CD4-positive, alpha-beta T cell treated with Interleukin-21 for 1 hour (primary cell): ENCODE measurements at places on chromosomes 12 and 14.

DNA sequence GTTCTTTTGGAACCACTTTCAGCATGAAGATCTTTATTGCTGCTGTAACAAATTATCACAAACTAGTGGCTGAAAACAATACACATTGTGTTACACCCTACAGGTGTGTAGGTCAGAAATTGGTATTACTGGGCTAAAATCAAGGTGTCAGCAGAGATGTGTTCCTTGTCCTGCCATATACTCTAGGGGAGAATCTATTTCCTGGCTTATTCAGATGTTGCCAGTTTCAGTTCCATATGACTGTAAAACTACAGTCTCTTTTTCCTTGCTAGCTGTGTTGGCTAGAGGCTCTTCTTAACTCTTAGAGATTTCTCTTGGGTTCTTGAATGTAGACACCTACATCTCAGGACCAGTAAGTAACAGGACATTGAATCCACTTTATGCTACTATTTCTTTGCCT is 215.6 kb upstream of the PPFIA2 start:
- no peak for DNase-seq

- DNase-seq, result no peak
Observed at GRCh38 chr12:108832730-108833354, 24.5 kb downstream of the SSH1 start.

- DNase-seq, result no peak
Observed at GRCh38 chr12:1080520-1081223, 89.6 kb downstream of the ERC1 start.

DNA sequence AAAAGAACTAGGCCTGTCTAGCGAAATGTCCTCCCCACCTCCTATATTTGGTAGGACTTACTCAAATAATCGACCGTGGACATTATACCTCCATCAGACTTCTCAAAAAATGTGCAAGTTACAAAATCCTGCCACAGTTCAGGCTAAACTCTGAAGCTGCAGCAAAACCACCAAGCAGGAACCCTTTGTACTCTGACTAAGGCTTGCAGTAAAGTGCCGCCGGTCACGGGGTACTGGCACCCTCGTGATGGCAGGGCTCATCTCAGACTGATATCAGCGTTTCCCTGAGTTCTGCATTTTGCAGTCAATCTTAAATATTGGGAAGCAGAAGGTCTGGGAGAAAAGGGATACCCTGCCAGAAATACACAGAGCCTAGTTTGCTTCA is 17.1 kb downstream of the SLC11A2 start:
- DNase-seq, result peak; percentile 50

DNA sequence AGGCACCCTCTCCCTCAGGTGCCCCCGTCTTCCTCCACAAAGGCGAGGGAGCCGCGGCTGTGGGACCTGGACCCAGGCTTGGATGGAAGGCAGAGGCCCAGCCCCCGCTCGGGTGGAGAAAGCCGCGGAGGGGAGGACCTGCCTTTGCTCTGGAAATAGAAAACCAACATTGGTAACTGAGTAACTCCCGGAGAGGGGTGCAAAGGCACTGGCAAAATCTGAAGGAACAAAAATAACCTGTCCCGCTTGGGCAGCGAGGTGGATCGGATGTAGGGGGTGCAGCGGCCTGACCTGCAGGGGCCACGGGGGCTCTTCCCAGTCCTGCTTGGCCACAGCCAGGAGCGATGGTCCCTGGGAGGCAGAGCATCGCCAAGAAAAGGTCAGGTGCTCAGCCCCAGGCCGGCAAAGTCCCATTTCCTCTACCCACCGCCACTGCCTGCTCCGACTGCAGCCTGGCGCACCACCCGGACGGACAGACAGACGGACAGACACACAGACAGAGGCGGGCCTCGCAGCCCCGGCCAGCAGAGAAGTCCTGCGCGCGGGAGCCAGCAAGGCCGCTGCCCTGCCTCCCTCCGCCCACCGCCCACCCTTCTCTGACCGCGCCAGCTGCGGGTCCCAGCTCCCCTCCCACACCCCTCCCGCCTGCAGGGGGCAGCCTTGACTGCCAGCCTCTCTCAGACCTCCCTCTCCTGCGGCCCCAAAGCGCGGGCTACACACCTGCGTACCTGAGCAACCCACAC is 21.4 kb upstream of the TMEM106C start:
- DNase-seq, result peak; percentile 50

GRCh38 chr12:39378341-39378740 is 64.6 kb downstream of the KIF21A start:
- no peak for DNase-seq

DNA sequence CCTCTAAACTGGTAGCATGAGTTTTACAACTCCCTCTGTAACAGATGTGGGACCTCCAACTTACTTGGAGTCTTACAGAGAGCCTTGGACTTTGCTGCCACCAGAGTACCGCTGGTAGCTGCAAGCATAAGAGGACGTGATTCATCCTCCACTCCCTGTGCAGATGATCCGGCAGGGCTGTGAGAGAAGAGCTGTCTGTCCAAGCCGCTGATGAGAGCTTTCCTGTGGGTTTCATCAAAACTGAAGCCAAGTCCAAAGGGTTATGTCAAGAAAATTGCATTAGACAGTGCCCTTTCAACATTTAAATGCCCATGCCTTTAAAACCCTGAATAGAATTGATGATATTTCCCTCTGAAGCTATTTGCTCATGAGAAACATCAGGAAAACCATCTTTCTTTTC is 85.8 kb downstream of the LLPH start:
- no peak for DNase-seq

DNA sequence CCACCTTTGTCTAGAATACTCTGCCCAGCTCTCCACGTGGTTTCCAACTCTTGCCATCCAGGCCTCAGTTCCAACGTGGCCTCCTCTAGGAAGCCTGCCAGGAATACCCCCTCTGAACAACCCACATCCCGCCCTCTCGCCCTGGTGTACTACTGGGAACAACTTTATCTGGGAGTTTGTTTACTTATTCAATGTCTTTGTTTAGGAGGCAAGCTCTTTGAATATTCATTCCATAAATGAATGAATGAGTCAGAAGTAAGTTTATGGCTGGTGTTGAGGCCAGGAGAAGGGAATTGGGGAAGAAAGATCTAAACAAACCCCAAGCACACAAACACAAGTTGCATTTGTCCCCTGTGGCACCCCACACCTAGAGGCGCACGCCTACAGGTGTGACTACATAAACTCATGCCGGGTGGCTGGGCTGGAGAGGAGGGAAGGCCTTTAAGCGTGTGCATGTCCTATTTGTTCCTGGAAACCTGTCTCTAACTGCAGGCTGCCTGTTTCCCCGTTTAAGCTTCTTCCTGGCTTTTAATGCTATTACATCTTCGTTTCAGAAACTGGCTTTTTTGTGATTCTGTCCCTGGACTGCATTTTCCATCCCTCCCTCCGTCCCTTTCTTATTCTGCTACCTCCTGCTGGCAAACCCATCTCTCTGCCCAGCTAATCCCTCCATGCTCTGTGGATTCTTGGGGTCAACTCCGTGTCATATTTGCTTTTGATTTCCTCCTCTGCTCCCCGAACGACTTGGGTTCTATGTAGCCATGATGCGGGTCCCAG is 57.9 kb downstream of the FZD10 start:
- no peak for DNase-seq

GRCh38 chr12:22500100-22500499 is 44.2 kb downstream of the C2CD5 start:
- no peak for DNase-seq

GRCh38 chr12:23899434-23899833 is 50.0 kb downstream of the SOX5 start:
- DNase-seq, result no peak

DNA sequence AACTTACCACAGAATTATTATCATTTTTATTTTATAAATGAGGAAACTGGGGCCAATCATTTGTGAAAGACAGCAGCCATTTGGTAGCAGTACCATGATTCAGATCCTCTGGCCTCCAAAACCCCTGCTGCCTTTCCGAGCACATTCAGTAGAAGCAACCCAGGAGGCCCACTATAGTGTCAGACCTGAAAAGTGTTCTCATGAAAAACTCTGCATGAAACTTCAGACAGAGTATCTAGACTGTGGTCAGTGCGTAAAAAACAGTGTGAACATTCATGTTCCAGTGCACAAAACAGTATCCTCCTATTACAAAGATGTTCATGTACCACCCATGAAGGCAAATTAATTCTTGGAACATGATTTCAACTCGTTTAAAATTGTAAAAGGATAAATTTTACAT is 112.0 kb downstream of the EPS8 start:
- DNase-seq, result no peak

- DNase-seq, result no peak
Observed at GRCh38 chr14:64201296-64201695, 92.9 kb downstream of the ESR2 start.

DNA sequence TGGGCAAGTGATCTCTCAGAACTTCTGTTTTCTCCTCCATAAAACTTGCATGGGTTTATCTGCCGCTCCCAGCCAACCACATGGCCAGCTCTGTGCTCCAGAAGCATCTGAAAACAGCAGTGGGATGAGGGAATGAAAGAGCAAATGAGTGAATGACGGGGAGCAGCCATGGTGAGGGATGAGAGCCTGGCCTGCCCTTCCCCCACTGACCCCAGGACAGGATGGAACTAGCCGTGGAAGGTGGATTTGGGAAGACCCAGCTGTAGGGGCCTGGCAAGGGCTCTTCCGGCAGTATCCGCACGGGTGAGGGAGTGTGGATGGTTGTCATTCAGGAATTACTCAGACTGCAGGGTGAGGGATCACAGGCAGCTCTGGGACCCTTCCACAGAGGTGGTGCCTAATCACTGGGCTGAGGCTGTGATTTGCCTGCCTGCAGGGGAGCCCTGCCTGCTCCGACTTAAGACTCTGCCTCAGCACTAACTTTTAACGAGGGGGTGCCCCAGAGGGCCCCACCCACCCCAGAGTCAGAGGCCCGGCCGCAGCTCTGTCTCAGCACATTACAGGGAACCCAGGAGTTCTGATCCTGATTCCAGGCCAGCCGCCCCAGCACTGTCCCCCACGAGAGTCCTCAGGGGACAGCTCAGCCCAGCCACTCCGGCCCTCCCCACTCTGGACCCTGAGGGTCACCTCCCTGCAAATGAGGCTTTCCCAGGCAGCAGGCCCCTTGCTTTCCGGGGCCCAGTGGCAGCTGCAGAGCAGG is 136.8 kb upstream of the C14orf180 start:
- DNase-seq, result no peak

GRCh38 chr14:71225113-71225512 is 317.9 kb downstream of the PCNX1 start:
- DNase-seq, result no peak

DNA sequence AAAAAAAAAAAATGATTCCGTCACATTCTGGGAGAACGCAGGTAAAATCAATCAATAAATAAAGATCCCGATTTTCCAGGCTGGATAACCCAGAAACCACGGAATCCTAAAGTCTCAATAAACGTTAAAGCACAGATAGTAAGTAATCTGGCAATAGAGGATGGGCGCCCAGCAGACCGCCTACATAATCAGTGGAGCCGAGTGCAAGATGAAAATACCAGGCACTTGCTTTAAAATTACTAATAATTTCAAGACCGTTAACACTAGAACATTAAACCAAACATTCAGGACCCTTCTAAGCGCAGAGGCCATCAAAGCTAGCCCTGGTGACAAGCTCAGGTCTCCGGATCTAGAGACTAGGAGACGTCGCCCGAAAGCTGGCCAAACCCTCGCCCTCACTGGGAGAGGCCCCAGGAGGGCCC is 1.2 kb upstream of the DCAF11 start:
- DNase-seq, result peak; percentile 15

- DNase-seq, result peak; percentile 62
Observed at GRCh38 chr12:14390870-14391530, 25.5 kb downstream of the ATF7IP start.

DNA sequence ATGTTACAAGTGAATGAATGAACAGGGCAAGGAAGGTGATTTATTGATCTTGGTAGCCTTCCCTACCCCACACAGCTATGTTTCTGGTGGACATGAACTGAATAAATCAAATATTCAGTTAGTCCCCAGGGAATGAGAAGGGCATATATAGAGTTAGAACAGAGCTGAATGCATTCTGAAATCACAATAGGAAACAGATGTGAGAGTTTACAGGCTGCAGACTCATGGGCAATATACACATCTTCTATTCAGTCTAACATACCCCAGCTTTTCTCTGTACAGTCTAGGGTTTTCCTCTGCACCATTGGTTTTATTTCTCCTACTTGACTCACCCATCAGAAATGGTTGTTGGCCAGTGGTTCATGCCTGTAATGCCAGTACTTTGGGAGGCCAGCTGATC is 7.3 kb upstream of the STX2 start:
- DNase-seq, result no peak

DNA sequence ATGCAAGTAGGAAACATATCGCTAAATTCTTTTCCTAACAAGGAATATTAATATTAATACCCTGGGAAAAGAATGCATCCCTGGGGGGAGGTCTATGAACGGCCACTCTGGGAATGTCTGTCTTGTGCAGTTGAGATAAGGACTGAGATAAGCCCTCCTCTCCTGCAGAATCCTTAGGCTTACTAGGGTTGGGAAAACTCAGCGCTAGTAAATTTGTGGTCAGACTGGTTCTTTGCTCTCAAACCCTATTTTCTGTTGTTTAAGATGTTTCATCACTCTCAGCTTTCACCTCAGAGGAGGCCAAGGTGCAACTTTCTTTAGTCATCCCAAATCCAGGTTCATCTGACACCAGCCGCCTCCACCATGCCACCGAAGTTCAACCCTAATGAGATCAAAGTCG is 11.2 kb upstream of the RESF1 start:
- no peak for DNase-seq

- DNase-seq, result no peak
Observed at GRCh38 chr14:33602396-33602795, 348.5 kb downstream of the EGLN3 start.

DNA sequence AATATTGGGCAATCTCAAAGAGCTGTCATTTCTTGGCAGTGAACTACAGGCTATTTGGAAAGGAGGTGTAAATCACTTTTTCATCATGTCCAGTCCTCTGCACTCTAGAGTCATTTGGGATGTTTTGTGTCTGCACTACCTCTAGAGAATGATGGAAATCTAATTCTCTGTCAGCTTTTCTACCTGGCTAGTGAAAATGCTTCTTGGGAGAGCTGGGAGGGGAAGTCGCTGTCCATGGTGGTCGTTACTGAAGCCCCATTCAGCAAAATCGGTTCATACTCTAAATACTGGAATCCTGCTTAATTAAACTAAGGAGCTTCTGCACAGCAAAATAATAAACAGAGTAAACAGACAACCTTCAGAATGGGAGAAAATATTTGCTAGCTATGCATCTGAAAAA is 251.8 kb downstream of the APAF1 start:
- DNase-seq, result no peak

GRCh38 chr12:67018105-67018504 is 251.1 kb upstream of the CAND1 start:
- DNase-seq, result no peak

DNA sequence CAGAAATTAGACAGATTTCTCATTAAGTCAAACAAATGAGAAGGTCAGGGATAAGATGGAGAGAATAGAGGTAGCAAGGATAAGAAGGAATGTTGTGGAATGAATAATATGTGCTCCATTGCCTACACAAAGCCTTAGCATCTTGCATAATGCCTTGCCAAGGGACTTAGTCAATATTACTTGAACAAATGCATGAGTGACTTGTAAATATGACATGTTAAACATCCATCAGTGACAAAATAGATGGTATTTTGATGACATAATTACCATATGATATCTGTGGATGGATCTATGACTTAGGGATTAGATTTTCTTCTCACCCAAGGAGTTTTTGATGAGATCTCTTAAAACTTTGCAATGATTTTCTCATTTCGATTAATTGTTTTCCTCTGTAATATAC is 194.1 kb upstream of the RASSF8 start:
- no peak for DNase-seq

GRCh38 chr14:102605029-102605428 is 12.6 kb downstream of the RCOR1 start:
- DNase-seq, result no peak
